ENCODE measurements at places on chromosomes 5 and 9.

GRCh38 chr5:14114615-14115251 lies 28.4 kb upstream of the TRIO start:
- H3K36me3 ChIP-seq = no peaks in the 10 kb centered on the region
- no peak for DNase-seq
- H3K4me3 ChIP-seq = no peak overlapping the region

- no peak for DNase-seq
- no peak overlapping the region for H3K27ac ChIP-seq
- no peaks in the 10 kb centered on the region for H3K36me3 ChIP-seq
- H3K4me1 ChIP-seq = no peaks in the 10 kb centered on the region
- H3K27me3 ChIP-seq = no peaks in the 10 kb centered on the region
- no peak overlapping the region for H3K4me3 ChIP-seq
Observed at GRCh38 chr9:25261445-25261844, 416.8 kb downstream of the TUSC1 start.

DNA sequence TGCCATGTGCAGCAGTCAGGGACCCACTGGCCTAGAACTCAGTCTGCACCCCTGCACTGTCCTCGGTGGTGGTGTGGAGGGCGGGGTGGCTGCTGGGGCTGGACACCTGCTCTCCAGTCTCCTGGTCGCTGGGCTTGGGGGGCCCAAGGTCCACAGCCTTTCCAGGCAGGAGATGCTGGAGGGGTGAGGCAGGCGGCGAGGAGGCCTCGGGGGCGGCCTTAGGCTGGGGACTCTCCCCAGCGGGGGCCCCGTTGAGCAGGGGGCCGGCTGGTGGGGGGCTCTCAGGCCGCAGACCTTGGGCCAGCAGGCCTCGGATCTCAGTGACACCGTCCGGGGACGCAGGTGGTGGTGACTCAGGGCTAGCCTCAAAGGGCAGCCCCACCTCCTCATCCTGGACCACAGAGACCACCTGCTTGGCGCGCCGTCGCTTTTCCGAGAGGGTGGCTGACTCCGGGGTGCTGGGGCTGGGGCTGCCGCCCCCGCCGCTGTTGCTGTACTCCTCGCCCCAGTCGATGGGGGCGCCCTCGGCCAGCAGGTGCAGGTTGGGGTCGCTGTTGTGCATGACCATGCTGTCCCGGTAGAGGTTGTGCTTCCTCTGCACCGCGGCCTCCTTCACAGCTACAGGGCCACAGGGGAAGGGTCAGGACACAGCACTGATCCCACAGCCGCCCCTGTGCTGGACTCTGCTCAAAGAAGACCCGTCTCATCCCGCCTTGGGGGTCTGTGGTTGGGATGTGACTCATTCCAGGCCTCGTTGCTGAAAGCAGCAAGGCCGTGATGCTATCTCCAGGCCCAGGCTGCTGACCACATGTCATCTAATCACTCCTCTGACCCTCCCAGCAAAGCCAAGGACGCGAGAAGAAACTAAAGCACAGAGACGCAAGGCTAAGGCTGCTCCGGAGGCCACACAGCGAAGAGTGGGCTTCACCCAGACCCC lies 55.8 kb downstream of the LRSAM1 start:
- peaks cover 84% of the 10 kb centered on the region for H3K36me3 ChIP-seq
- H3K27me3 ChIP-seq = no peaks in the 10 kb centered on the region
- H3K27ac ChIP-seq = peak overlapping the region; percentile 72
- H3K4me1 ChIP-seq = peaks cover 52% of the 10 kb centered on the region

GRCh38 chr9:3290231-3290840 lies 235.5 kb downstream of the RFX3 start:
- H3K36me3 ChIP-seq = no peaks in the 10 kb centered on the region
- H3K4me1 ChIP-seq = no peaks in the 10 kb centered on the region
- no peak for DNase-seq
- no peak overlapping the region for H3K27ac ChIP-seq
- no peak overlapping the region for H3K4me3 ChIP-seq

- no peaks in the 10 kb centered on the region for H3K27me3 ChIP-seq
- no peak for DNase-seq
- peaks cover 24% of the 10 kb centered on the region for H3K36me3 ChIP-seq
- H3K4me3 ChIP-seq = no peak overlapping the region
Observed at GRCh38 chr9:137380606-137381005, 42.4 kb downstream of the EXD3 start.

GRCh38 chr5:53105611-53106300 lies 3.8 kb downstream of the MOCS2 start:
- no peak overlapping the region for H3K4me3 ChIP-seq
- no peaks in the 10 kb centered on the region for H3K27me3 ChIP-seq
- peaks cover 53% of the 10 kb centered on the region for H3K36me3 ChIP-seq
- DNase-seq = no peak
- H3K27ac ChIP-seq = no peak overlapping the region
- no peaks in the 10 kb centered on the region for H3K4me1 ChIP-seq

- H3K4me3 ChIP-seq = no peak overlapping the region
- H3K36me3 ChIP-seq = no peaks in the 10 kb centered on the region
- peak; percentile 35 for DNase-seq
- H3K27ac ChIP-seq = no peak overlapping the region
- no peaks in the 10 kb centered on the region for H3K4me1 ChIP-seq
Observed at GRCh38 chr5:23139338-23140171, 286.4 kb upstream of the CDH12 start.

All from mesenchymal stem cell (in vitro differentiated cells and primary cell).